ENCODE measurements at places on chromosomes 5 and 9.

GRCh38 chr9:130101915-130102314, 48.2 kb downstream of the GPR107 start:
- no peak for DNase-seq

DNA sequence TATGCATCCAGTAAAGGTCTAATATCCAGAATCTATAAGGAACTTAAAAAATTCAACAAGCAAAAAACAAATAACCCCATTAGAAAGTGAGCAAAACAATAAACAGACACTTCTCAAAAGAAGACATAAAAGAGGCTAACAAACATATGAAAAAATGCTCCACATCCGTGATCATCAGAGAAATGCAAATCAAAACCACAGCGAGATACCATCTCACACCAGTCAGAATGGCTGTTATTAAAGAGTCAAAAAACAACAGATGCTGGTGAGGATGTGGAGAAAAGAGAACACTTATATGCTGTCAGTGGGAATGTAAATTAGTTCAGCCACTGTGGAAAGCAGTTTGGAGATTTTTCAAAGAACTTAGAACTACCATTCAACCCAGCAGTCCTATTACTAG, 86.1 kb downstream of the WWC1 start:
- peak; percentile 10 for DNase-seq

DNA sequence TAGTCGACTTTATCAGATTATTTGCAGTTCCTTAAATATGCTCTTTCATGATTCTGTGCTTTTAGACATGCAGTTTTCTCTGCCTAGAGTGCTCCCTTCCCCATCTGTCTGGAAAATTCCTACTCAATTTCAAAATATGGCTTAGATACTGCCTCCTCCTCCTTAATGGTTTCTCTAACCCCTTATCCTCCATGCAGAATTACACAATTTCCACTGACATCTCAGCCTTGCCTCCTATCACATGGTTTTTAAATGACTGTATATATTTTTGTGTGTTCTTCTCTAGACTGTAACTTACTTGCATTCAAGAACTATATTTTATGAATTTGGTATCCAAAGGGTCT, 85.2 kb downstream of the SLC44A1 start:
- no peak for DNase-seq

DNA sequence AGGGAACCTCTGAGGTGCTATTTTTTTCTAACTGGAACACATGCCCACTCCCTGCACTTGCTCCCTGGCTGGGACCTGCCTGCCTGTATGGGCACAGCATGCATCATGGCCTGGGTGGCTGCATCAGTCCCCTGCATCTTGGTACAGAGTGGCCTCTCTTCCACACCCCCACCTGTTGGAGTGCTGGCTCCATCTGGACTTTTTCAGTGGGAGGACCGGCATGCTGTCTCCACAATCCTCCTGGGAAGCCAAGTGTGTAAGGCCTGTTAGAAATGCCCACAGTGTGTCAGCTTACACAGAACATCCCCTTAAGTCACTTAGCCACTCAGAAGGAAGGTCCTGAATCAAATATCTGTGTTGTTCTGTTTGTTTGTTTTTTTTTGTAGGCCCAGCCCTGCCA, 102.9 kb downstream of the MARCHF3 start:
- no peak for DNase-seq

DNA sequence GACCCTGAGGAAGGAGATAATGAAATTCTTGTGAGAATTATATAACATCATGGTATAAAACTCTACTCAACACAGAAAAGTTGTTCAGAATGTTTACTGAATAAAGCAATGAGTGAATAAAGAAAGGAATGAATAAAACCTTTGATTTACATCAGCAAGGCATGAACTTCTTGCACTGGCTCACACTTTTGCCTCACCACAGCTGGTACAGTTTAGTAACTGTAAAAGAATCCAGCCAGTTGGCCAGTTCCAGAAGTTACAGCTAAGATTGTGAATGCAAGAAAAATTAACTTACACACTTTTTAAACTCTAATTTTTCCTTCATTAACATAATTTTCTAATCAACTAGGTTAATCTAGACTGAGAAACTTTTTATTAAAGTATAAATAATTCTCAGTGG, 490.9 kb downstream of the NFIB start:
- DNase-seq = no peak

GRCh38 chr5:53481887-53482716, 1.7 kb downstream of the FST start:
- no peak for DNase-seq

GRCh38 chr5:163567811-163568210, 62.4 kb downstream of the MAT2B start:
- DNase-seq = no peak

DNA sequence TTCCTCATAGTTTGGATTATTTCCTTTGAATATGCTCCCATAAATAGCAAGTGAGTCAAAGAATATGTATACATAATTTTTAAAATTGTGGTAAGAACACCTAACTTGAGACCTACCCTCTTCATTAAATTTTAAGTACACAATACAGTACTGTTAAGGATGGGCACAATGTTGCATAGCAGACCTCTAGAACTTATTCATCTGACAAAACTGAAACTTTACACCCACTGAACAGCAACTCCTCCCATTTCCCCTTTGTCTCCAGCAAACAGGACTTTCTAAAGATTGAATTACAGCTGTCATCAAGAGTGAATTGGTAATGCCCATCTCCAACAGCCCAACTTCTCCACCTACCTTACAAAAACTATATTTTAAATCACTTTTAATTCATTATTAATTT, 388.9 kb downstream of the HTR1A start:
- no peak for DNase-seq

GRCh38 chr9:37031081-37031480, 3.0 kb downstream of the PAX5 start:
- DNase-seq = no peak

- DNase-seq = no peak
Measured at GRCh38 chr9:108688051-108688450, 167.7 kb downstream of the ACTL7B start.

GRCh38 chr5:14322437-14323187, 179.5 kb downstream of the TRIO start:
- DNase-seq = no peak

DNA sequence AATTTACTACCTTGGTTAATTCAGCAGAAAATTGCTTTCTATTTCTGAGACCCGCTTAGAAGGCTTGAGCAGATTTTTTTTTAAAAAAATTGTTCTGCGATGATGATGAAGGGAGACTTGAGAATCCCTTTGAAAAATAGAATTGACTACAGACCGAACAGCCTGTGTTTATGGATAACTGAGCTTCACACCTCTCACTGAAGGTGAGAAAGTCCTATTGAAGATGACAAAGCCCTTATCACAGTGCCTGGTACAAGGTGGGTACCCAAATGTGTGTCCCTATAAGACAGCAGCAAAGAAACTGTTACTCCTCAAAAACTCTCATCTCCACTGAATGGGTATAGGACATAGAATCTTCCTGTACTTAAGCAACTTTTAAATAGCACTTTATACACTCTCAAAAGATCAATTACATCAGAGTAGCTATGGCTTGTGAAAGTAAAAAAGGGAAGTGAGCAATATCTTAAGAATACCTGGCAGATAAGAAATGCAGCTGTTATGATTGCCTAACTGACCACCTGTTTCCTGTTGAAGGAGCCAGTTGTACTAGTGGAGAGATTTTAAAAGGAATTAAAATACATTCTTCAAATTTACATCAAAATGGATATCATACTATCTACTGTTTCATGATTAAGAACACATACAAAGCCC, 419.7 kb downstream of the CHSY3 start:
- DNase-seq = peak; percentile 75

Data from GM12864 (cell line).